ENCODE measurements at places on chromosomes 4 and X.
A peak's percentile ranks its signal among the peaks of the same experiment; 100 is the strongest.

GRCh38 chr4:173514641-173515217 lies 15.3 kb downstream of the HAND2 start:
- DNase-seq: no peak

DNA sequence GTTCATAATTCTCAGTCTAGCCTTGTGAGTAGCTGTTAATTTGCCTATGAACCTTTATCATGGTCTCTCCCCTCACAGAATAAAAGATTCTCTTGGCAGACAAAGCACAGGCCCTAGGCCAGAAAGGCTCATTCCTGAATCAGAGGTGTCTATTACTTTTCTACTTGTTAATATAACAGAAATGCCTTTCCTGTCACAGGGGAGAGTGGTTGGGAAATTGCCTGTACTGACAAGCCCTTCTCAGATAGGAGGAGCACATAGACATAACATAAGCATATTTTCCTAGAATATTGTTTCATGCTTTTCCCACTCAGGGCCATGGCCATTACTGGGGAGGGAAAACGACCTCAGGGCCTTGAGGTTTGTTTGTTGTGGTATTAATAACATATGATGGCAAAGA lies 308.3 kb downstream of the BMPR1B start:
- DNase-seq: peak; percentile 43

DNA sequence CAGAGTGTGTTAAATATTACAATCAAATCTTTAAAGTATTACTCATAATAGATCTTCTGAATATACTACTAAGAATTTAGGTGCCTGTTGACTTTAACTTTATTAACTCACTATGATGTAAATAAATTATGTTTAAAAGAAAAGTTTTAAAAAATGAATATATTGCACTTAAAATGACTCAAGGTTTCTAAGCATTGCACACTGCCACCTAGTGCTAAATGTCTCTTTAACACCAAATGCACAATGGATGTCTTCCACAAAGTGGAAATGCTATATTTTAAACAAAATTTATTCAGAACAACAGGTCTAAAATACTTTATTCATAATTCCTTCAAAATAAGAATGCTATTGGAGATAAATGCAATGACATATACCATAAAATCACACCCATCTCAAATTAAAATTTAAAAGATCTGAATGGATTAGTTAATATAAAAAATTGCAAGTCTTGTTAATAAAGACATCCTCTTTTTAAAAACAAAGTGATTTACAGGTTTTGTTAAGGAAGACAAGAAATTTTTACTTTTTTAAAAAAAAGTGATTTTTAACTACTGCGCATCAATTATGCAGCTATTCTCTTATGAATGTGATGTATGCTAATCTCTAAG lies 5.5 kb downstream of the INPP4B start:
- no peak for DNase-seq

DNA sequence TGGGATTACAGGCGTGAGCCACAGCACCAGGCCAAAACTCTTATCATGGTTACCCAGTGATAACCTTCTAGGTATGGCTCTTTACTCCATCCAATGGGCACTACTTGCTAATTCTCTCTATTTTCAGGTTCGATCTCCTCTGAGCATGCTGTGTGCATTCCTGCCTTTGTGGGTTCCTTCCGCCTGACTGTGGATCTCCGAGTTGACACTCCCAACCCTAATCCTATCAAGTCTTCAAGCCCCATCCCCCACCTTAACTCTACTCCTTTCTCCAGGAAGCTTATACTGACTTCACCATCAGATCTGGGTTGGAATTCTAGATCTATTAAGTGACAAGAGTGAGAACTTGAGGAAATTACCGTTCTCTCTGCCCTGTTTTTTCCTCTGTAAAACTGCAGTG lies 64.6 kb downstream of the ZAR1 start:
- no peak for DNase-seq

DNA sequence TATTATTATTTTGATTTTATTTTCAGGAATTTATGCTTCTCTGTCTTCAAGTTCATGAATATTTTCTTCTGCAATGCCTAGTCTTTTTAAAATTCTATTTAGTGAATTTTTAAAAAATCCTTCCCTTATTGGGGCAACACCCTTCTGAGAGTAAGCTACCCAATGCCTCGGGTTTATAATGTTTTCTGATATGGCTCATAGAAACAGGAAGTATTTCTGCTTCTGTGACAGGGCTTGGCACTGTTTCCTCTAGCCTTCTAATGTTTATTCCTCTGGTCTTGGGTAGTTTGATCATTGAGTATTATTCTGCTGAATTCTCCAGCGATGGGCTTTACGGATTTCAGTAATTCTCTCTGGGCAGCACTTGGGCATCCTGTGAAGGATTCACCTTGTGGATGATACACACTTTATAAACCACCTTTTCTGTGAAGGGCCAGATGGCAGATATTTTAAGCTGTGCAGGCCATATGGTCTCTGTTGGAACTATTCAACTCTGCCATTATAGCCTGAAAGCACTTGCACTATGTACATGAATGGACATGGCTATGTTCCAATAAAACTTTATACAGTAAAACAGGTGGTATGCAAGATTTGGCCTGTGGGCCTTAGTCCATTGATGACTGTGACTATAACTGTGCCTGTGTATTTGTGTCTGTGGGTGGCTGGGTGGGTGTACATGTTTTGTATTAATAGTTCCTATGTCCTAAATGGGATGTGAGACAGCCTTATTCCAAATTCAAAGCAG lies 95.9 kb upstream of the FAT1 start:
- no peak for DNase-seq

- DNase-seq: no peak
Observed at GRCh38 chr4:8328866-8329559, 59.5 kb downstream of the HTRA3 start.

DNA sequence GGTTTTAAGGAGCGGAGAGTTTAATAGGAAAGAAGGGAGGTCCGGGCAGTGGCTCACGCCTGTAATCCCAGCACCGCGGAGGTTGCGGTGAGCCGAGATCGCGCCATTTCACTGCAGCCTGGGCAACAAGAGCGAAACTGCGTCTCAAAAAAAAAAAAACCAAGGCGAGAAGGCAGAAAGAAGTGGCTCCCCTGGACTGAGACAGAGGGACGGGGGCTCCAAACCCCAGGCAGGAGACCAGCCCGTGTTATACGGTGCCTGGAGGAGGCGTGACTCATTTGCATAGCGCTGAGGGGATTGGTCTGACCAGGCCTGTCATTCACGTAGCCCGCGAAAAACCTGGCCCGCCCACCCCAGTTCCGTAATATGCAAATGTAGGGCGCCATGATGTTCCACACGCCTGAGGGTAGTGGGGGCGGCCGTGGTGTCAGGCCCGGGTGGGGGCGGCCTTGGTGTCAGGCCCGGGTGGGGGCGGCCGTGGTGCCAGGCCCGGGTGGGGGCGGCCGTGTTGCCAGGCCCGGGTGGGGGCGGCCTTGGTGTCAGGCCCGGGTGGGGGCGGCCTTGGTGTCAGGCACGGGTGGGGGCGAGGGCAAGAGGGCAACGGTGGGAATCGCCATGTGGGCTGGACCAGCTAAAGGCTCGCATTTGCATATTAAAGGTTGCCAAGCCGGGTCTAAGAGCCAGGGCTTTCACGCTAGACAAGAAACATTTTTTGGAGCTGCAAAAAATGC lies 2.1 kb downstream of the PLCXD1 start:
- peak; percentile 96 for DNase-seq

- DNase-seq: no peak
Observed at GRCh38 chrX:118545510-118545909, 49.9 kb downstream of the DOCK11 start.

- peak; percentile 10 for DNase-seq
Observed at GRCh38 chr4:185304944-185305690, 90.6 kb downstream of the LRP2BP start.

GRCh38 chrX:101462892-101463291 lies 22.4 kb upstream of the ARMCX4 start:
- no peak for DNase-seq

- DNase-seq: no peak
Observed at GRCh38 chrX:50100188-50100587, 100.6 kb downstream of the AKAP4 start.

- DNase-seq: no peak
Observed at GRCh38 chr4:123361195-123361861, 35.3 kb upstream of the SPRY1 start.

DNA sequence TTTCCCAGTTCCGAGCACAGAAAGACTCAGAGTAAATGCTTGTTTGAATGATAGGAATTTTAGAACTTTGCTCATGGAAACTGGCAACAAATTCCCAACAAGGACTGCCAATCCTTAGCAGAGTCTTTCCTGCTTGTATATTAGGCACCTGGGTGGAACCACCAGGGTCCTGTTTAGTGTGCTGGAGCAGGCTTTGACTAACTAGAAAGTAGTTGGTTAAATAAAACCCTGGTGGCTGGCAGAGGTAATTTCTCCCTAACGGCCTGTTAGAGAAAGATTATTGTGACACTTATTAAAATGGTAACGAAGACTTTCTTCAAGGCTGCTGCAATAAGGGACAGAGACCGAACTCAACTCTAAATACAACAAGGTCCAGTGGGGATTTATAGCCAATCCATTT lies 103.6 kb upstream of the TEX13D start:
- DNase-seq: no peak

GRCh38 chr4:48018112-48018511 lies 1.5 kb downstream of the NIPAL1 start:
- DNase-seq: no peak

DNA sequence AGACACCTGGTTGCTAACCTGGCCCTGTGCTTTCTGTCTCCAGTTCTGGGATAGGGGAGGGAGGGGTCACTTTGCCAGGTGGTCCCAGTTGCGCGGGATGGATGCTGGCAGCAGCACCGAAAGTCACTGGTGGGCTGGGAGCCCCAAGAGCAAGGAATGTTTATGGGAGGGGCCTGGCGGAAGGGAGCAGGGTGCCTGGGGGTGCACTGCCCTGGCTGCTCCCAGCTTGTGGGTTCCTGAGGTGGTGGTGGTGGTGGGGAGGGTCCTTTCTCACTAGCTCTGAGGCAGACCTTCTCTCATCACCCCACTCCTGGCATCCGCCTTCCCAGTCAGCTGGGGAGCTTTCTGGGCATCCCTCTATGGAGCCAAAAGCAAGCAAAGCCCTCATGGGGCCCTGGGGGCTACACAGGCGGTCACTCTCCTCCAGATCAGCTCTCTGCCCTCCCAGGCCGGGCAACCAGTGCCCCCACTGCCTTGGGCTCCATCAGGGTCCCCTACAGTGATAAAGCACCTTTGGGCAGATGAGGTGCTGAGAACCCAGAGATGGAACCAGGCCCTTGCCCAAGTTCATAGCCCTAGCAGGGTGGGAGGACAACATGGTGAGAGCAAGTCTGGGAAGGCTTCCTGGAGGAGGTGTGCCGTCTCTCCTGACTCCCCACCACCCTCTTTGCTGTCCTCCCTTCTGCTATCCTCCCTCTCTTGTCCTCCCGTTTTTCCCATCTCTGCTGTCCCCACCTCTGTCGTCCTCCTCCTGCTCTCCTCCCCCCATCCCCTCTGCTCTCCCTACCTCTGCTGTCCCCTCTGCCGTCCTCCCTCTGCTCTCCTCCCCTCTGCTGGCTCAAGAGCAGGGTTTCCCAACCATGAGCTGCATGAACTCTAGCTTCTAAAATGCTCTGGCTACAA lies 16.0 kb downstream of the FGFR3 start:
- DNase-seq: no peak

DNA sequence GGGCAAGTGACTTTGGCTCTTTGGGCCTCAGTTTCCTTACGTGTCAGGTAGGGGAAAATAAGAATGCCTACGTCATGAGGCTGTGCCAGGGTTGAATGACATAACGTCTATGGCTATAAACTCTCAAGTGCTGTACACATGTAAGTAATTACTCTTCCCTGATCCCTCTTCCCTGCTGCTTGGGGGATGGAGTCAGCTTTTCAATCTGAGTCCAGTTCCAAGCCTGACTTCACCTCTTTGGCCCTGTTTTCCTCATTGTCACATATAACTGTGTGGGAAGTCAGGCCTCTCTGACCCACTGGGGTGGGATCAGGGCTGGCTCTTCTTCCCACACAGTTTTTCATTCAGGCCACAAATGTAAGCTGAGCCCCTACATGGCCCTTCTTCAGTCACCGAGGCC lies 11.4 kb upstream of the CITED1 start:
- no peak for DNase-seq

DNA sequence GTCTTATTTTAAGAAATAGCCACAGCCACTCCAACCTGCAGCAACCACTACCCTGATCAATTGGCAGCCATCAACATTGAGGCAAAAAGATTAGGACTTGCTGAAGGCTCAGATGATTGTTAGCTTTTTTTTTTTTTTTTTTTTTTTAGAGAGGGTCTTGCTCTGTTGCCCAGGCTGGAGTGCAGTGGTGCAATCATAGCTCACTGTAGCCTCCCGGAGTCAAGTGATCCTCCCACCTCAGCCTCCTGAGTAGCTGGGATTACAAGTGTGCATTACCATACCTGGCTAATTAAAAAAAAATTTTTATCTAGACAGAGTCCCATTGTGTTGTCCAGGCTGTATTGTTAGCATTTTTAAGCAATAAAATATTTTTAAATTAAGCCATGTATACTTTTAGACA lies 26.5 kb downstream of the RHOH start:
- no peak for DNase-seq

DNA sequence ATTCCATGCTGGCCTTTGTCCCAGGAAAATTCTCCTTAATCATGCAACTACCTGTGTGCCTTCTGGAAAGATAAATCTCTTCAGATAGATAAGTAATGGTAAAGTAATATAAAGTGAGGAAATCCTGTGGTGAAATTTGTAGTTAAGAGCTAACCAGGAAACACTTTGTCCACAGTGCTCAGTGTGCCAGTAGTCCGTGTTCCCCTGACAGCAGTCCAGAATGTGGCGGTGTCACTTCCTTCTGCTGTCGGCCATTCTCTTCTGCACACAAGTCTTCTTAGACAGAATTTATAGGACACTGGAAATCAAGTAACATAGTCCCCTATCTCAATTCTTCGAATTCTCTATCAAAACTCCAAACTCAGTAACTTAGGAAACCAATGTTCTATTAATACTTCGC lies 5.7 kb upstream of the CXXC4 start:
- no peak for DNase-seq

DNA sequence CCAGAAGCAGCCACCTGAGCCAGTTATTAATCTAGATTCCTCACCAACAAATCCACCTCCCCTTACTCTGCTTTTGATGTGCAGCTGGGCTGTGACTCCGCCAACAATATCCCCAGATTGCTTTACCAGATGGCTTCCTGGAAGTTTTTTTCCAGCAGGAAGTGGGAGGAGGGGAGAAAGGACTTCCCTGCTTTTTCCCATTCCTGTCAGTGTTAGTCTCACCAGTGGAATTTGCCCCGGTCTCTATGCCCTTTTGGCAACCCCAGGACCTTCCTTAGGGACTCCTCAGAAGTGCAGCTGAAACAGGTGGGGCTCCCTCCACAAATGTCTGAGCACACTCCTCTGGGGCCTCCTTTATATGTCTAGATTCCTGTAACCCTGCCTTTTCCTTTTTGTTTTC lies 465.2 kb upstream of the IGFBP7 start:
- DNase-seq: no peak
